ENCODE measurements at places on chromosomes 13 and 19. TPM values are rescaled to one million over a fixed set of nuclear protein-coding genes. Genes with fewer than 3 reads are reported as not detected.

FREM2 gene
- total RNA-seq = not detected

DMKN gene
- 35.8 TPM for total RNA-seq

AXL gene
- total RNA-seq = 146 TPM

CYP4F11 gene
- 5.5 TPM for total RNA-seq

SWSAP1 gene
- total RNA-seq = 2.4 TPM

NLRP4 gene
- not detected for total RNA-seq

FFAR3 gene
- not detected for total RNA-seq

CYP2A6 gene
- total RNA-seq = not detected

SRRM5 gene
- 0.93 TPM for total RNA-seq

COX6B2 gene
- total RNA-seq = 1.4 TPM

ZNF229 gene
- total RNA-seq = 3.4 TPM

CCDC124 gene
- 93.5 TPM for total RNA-seq

ZNF615 gene
- total RNA-seq = 4.1 TPM

NCR1 gene
- not detected for total RNA-seq

MTMR6 gene
- 9.8 TPM for total RNA-seq

CRX gene
- total RNA-seq = not detected

TMC4 gene
- total RNA-seq = 1.7 TPM

PLEKHA4 gene
- 1.7 TPM for total RNA-seq

CNN1 gene
- 0.45 TPM for total RNA-seq

MAST1 gene
- total RNA-seq = 2.0 TPM

ZNF506 gene
- 0.07 TPM for total RNA-seq

KBTBD6 gene
- total RNA-seq = 4.6 TPM

FFAR2 gene
- total RNA-seq = not detected

SKA3 gene
- total RNA-seq = 14.0 TPM

RPS16 gene
- 6,027 TPM for total RNA-seq

IFNL1 gene
- not detected for total RNA-seq

PDX1 gene
- 0.08 TPM for total RNA-seq

AP1M2 gene
- total RNA-seq = 27.7 TPM

ZNF799 gene
- 1.4 TPM for total RNA-seq

NLRP9 gene
- not detected for total RNA-seq

RASAL3 gene
- not detected for total RNA-seq

PRR19 gene
- 4.7 TPM for total RNA-seq

ZNF540 gene
- total RNA-seq = 0.15 TPM

KANK3 gene
- total RNA-seq = 5.1 TPM

CDC37 gene
- total RNA-seq = 201 TPM

MPND gene
- 10.4 TPM for total RNA-seq

CRLF1 gene
- total RNA-seq = 4.5 TPM

SIGLEC5 gene
- not detected for total RNA-seq

SPRYD7 gene
- total RNA-seq = 12.0 TPM

MRPS12 gene
- total RNA-seq = 278 TPM

B3GNT8 gene
- 0.21 TPM for total RNA-seq

ZNF329 gene
- total RNA-seq = 3.8 TPM

MEF2B gene
- 0.95 TPM for total RNA-seq

ARL11 gene
- total RNA-seq = not detected

PLVAP gene
- not detected for total RNA-seq

ERICH4 gene
- not detected for total RNA-seq

TMEM150B gene
- total RNA-seq = not detected

CBY2 gene
- not detected for total RNA-seq

ZNF91 gene
- total RNA-seq = 0.31 TPM

C19orf18 gene
- total RNA-seq = not detected

PLPP2 gene
- total RNA-seq = 78.6 TPM

FZR1 gene
- 34.3 TPM for total RNA-seq
